ENCODE measurements at places on chromosomes 6 and 20.

- no peak for DNase-seq
These were observed 159.6 kb downstream of the TMEM200A start for GRCh38 chr6:130525408-130525807.

DNA sequence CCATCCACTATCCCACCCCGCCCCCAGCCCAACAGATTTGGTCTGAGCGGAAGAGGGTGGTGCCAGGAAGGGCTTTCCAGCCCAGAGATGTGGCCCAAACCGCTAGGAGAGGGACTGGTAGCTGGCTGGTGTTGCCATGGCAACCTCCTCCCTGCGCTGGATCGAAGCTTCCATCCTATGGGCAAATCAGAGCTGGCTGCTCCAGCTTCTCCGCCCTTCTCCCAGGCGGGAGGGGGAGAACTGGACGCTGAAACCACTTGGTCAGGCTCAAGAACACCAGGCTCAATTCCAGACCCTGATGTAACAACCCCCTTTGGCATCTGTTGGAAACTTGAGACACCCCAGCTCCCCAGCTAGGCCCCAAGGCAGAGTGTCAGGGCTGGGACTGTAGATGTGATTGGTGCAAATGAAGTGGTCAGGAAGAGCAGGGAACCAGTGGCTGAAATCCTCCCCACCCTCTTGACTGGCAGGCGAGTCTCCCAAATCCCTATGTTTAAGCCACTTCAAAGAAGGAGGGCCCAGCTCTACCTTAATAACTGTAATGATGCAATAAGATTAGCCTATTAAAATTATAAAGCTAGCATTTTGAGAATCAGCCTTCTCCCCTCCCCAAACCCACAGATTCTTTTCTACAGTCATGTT is 4.2 kb downstream of the RIMS4 start:
- peak; percentile 76 for DNase-seq

GRCh38 chr20:57714409-57715267 is 4.8 kb upstream of the PMEPA1 start:
- DNase-seq = no peak

DNA sequence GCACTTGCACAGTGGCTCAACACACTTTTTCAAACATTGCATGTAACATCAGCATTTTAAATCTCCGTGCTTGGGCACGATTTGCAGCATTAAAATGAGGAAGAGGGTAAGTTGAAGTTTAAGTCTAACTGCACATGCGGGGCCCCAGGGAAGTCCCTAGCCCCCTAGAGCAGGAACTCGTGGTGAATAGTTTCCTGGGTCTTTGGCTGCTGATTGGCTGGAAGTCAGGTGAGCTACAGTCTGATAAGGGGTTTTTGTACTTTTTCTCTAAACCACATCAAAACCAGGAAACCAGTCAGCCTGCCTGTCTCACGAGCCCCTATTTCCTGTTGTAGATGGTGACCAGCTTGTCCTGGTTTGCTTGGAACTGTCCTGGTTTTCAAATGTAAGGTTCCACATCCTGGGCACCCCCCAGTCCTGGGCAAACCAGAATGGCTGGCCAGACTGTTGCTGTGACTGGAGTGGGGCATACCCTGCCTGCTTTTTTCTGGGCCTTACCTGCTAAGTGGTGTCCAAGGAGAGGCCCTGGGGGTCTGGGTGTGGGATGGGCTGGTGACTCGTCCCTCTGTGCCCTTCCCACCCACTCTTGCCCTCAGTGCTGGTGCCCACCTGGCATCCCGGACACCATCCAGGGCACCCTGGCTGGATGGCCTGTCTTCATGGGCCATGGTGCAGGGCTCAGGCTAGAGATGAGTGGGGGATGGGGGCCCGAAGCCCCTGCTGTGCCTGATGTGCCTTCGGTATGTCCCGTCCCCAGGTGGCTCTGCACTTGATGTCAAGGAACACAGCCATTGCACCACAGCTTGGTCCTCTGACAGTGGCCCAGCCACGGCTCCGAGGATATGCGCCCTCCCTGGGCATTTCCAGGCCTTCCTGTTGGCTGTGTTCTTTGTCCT is 31.8 kb downstream of the SUN5 start:
- DNase-seq = no peak

DNA sequence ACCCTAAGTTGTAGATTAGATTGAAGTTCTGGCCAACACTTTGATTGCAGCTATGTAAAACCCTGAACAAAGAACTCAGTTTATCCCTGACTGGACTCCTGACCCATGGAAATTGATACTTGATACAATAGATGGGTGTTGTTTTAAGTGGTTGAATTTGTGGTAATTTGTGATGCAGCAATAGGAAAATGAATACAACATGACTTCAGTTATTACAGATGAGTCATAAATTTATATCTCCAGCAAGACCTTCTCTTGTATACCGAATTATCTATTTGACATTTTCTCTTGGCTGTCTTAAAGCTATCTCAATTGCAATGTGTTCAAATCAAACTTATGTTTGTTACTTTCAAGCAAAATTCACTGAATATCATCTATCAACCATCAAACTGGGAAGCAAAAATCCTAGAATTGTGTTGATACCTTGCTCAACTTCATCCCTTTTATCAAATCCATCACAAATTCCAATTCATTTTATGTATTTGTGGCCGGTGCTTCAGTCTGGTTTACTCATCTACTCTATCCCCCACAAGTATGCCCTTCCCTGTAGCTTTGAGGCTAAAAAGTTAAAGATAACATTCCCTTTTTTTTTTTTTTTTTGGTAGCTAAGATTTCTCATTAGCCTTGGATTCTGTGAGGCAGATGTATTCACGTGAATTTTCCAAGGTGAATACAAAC is 129.4 kb upstream of the CENPW start:
- no peak for DNase-seq

DNA sequence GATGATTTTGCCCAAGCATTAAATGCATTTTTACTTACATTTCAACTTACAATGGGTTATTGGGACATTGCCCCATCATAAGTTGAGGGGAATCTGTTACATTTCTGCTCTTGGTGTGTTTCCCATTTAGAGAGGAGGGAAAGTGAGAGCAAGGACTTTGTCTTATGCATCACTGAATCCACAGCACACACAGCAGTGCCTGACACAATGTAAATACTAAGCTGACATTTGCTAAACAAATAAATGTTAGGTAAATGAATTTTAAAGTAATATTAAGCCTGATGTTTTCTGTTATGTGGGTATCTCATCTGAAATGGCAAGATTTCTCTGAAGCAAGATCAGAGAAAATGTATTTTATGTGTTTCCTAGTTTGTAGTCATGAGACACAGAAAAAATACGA is 143.6 kb upstream of the STXBP5 start:
- no peak for DNase-seq

DNA sequence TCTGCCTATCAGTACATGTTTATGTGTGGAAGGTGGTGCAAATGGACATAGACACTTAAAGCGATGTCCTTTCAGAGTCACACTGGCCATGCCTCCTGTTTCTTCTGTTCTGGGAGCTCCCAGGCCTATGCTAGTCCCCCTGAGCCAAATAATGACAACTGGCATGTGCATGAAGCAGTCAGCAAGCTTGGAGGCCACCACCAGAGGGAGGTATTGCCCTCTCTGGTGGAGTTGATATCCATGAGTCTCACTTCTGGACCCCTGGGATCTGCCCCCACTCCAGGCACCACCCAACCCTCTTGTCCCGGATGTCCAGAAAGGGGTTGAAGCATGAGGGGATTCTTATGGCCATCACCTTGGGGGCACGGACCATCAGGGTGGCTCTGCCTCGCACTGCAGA is 172.2 kb downstream of the AIG1 start:
- DNase-seq = peak; percentile 23

- peak; percentile 62 for DNase-seq
These were observed 489 bp downstream of the TBX18 start for GRCh38 chr6:84763886-84764331.

GRCh38 chr6:139133262-139134063 is 1.4 kb upstream of the HECA start:
- DNase-seq = no peak

GRCh38 chr6:28208111-28208659 is 16.9 kb upstream of the ZSCAN9 start:
- DNase-seq = peak; percentile 25

GRCh38 chr6:148890652-148891404 is 144.0 kb downstream of the UST start:
- DNase-seq = no peak

DNA sequence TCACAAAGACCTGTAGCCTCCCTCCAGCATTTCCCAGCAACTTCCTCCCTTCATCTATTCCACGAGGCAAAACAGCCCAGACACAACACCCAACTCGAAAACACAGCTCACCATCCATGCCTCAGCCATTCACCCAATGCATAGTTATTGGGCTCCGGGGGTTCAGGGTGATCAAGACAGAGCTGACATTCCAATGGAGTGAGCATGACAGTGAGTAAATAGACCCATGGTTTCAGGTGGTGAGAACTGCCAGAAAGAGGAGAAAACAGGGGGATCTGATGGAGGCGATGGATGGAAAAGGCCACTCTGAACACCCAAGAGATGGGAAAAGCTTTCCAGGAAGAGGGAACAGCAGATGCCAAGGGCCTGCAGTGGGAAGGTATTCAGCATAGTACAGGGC is 5.9 kb downstream of the CASS4 start:
- no peak for DNase-seq

- no peak for DNase-seq
These were observed 431.1 kb upstream of the CDH4 start for GRCh38 chr20:60820918-60821317.

DNA sequence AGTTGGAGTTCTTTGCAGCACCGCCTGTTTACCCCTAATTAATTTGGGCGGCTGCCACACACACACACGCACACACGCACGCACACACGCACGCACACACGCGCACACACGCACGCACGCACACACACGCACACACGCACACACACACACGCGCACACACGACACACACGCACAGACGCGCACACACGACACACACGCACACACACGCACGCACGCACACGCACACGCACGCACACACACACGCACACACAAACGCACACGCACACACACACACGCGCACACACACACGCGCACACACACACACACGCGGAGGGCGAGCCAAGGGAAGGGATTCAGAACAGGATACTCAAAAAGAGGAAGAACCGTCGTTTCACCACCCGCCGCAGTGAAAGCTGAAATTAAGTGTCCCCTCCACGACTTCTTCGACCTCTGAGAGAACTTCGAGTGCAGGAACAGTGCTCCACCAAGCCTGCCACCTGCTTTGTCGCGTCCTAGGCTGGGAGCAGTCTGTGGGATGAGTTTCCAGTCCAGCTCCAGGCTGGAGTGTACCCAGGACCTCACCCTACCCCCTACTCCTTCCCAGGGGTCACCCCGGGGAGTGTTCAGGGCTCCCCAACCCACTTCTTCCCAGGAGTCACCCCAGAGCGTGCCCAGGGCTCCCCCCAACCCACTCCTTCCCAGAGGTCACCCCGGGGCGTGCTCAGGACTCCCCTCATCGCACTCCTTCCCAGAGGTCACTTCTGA is 1.1 kb downstream of the RNASET2 start:
- DNase-seq = peak; percentile 22

DNA sequence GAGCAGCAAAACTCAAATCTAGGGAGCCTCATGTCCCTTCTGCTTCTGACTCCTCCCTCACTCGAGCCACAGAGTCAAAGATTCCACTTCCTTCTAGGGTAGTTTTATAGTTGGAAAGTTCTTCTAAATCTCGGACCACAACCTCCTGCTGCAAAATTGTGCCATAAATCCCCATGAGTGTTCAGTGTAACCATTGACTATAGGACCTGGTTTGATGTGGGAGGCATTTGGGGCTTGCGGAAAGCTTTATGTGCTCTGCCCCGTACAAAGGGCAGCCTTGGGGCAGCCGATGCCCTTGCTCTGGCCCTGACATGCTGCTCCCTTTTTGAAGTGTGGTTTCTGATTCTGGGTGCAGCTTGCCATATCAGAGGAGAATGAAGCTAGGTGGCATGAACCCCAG is 43.6 kb upstream of the IER3 start:
- DNase-seq = no peak

- no peak for DNase-seq
These were observed 48.9 kb downstream of the VTA1 start for GRCh38 chr6:142195862-142196541.

DNA sequence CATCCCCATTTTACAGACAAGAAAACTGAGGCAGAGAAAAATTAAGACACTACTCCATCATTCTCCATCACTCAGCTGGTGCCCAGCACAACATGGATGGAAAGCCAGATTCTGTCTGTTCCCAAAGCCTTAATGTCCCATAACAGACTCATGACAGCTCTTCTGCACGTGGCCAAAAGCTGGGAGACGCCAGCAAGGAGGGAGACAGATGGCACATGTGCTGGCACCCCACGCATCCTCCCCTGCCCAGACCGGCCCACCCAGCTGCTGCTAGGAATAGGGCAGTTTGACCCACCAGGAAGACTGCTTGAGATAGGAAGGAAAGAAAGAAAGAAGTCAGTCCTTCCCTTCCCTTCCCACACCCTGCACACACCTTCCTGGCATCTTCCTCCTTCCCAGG is 96.3 kb downstream of the PREX1 start:
- no peak for DNase-seq

DNA sequence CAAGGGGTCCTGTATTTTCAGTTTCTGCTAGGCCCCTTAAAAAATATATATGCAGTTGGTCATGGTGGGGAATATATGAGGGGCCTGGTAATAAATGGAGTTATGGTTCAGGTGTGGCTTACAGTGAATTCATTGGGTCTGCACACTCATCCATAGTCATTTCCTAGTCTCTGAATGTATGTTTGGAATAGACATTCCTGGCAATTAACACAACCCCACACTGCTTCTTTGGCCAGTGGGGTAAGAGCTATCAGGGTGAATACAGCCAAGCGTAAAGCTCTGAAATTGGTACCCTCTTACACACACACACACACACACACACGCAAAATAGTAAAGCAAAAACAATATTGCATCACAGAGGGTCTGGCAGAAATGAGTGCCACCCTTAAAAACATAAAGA is 56.5 kb downstream of the QRSL1 start:
- no peak for DNase-seq

DNA sequence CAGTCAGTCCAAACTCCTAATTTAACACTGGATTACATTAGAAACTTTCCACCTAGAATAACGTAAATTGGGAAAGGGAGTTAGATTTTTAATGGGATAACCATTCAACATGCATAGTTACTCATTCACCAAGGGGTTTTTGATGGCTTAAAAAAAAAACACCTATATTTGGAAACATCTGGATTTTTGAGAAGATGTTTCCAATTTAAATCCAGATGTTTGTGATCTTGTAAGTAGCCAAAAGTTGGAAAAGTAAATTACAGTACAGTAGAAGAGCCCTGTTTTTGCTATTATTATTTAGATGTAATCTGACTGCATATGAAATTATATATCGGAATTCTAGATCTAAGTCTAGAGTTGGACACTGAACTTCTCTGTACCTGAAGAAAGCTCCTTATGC is 478.2 kb downstream of the CD83 start:
- DNase-seq = no peak

- DNase-seq = no peak
These were observed 598 bp downstream of the TMEM239 start for GRCh38 chr20:2816583-2817340.
